ENCODE measurements at places on chromosomes 11 and 22. TPM values are rescaled to one million over a fixed set of nuclear protein-coding genes. Genes with fewer than 3 reads are reported as not detected.

ASCL2 gene
- total RNA-seq: not detected

CAPN1 gene
- 40.5 TPM for total RNA-seq

- DNase-seq: no peak
Measured at GRCh38 chr22:49660794-49661781, 166.6 kb downstream of the BRD1 start.

CRYBB2 gene
- not detected for total RNA-seq

DNA sequence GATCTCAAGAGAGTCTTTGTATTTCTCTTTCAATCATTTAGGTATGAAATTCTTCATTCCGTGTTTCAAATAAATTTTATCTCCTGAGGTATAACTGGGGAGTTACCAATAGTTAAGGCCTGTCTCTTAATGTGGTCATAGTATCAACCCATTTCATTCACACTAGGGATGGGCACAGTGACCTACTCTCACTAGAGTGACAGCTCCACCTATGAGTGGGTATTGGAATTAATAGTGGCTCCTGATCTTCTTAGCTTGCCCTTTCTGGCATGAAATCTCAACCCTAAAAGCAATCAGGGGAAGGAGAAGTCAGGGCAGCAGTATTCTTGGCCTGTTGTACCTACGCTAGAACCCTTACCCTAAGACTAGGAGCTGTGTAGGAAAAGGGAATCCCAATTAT is 507.7 kb downstream of the FAM181B start:
- peak; percentile 11 for DNase-seq

- no peak for DNase-seq
Measured at GRCh38 chr11:10390375-10390774, 64.7 kb upstream of the AMPD3 start.

DNA sequence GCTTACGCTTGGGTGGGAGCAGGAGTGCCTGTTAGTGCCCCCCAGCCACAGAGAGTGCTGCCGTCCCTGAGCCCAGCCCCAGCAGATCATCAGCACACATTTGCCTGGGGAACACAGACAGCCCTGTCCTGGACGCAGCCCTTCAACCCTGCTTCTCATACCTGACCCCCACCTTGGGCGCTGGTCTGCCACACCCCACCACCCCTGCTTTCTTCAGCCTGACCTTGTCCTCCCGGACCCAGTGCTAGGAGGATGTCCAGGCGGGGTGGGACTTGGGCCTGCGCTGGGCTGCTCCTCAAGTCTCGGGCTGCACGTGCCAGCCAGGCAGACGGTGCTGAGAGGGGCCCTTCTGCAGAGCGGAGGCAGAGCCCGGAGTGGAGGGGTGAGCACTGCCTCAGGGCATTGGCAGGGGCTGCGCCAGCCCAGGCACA is 119.2 kb downstream of the KCNQ1OT1 start:
- DNase-seq: no peak

- DNase-seq: no peak
Measured at GRCh38 chr11:69924308-69925161, 105.3 kb upstream of the FGF3 start.

- DNase-seq: no peak
Measured at GRCh38 chr11:111189466-111189865, 56.1 kb upstream of the POU2AF2 start.

GRCh38 chr11:65927904-65928397 is 8.7 kb downstream of the DRAP1 start:
- DNase-seq: no peak

SCGB1D1 gene
- total RNA-seq: not detected

GRCh38 chr11:134275534-134276395 is at the start of gene GLB1L3:
Gene GLB1L3 (plus strand): TSS chr11:134276379. CDS start chr11:134276741, 362 bp downstream.
- DNase-seq: no peak

DCHS1 gene
- total RNA-seq: 0.19 TPM

DNA sequence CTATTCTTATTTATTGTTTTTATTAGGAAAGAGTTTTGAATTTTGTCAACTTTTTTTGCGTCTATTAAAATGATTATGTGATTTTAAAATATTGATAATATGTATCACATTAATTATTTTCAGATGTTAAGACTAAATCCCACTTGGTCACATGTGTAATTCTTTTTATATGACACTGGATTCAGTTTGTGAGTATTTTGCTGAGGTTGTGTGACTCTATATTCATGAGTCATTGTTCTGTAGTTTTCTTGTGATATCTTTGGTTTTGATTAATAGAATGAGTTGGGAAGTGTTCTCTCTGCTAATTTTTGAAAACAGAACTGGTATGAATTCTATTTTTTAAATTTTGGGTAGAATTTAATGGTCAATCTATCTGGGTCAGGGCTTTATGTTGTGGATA is 317.9 kb downstream of the ETS1 start:
- DNase-seq: no peak

DNA sequence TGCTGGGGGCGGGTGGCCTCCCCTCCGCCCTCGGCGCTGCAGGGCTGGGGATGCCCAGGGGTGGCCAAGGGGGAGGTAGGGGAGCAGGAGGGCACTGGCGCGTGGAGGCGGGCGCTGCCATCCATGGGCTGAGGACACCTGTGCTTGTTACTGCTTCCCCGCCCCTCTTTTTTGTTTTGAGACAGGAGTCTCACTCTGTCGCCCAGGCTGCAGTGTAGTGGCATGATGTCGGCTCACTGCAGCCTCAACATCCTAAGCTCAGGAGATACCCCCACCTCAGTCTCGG is 683 bp upstream of the FADS3 start:
- no peak for DNase-seq

- DNase-seq: peak; percentile 85
Measured at GRCh38 chr11:34929794-34930763, 13.7 kb downstream of the PDHX start.

- DNase-seq: peak; percentile 51
Measured at GRCh38 chr11:43942662-43943371, 380 bp downstream of the C11orf96 start.

LRRC56 gene
- 0.11 TPM for total RNA-seq

GRCh38 chr11:34825315-34825669 is 90.9 kb downstream of the APIP start:
- DNase-seq: no peak

CHST1 gene
- not detected for total RNA-seq

DNA sequence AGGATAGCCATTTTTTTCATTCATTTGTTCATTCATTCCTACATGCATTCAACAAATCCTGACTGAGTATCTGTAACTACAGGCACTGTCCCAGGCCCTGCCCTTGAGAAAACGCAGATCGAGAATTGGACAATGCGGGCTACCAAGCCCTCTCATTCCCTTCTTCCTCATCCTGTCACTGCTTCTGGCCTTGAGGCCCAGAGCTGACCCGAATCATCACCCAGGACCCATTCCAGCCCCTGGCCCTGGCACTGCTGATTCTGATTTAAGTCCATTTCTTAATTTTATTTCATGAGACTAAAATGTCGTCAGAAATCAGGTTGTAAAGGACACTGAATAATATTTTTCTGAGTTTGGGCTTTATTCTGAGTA is 24.3 kb downstream of the COMMD9 start:
- no peak for DNase-seq

TRIM51 gene
- 23.9 TPM for total RNA-seq
